T-helper 1 cell (primary cell): ENCODE measurements at places on chromosomes 2 and 18.
A peak's percentile ranks its signal among the peaks of the same experiment; 100 is the strongest.

- no peak for DNase-seq
Measured at GRCh38 chr2:60555783-60556139, 2.3 kb upstream of the BCL11A start.

DNA sequence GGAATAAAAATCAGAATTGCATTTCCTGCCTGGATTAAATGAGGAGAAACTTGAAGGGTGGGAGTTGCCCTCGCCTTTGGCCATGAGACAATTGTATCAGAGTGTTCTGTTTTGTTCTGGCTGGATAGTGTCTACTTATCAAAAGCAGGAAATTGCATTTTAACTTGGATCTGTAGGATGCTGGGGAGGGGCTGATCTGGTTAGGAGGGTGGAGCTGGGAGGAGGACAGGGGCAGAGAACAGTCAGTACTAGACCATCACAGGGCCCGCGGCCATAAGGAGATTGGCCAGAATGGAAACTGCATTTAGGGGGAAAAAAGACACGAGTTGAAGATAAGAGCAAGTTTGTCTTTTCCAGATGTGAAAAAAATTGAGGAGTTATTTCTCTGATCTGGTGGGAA lies 199.1 kb upstream of the POU3F3 start:
- DNase-seq: no peak

GRCh38 chr18:64245126-64245861 lies 96.4 kb upstream of the LINC00305 start:
- DNase-seq: no peak

DNA sequence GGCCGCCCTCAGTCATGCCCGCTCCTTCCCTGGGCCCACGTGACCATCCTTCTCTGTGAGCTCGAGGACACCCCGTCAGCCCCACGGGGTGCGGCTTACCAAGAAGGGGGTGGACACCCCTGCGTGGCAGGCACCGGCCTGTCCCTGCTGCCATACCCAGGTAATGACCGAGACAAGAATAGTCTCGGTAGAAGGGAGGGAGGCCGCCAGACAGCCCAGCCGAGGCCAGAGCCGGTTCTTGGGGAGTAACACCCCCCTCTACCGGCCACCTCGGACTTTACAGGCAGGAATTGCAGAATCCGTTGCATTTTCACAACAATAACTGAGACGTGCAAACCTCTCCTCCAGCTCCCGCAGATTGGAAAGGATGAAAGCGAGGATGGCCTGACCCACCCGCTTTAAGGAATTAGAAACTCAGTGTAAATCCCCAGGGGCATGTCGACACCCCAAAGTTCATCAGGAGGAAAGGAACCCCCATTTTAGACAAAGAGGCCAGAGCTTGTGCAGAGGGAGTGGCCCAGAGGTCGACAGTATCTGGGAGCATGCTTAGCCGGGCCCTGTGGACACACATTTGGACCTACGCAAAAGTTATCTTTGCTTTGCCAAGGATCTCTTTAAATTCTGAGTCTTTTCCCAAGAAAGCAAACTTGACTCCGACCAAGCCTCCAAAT lies 60.1 kb upstream of the GLI2 start:
- no peak for DNase-seq

GRCh38 chr2:180662941-180663471 lies 317.4 kb upstream of the UBE2E3 start:
- DNase-seq: no peak

DNA sequence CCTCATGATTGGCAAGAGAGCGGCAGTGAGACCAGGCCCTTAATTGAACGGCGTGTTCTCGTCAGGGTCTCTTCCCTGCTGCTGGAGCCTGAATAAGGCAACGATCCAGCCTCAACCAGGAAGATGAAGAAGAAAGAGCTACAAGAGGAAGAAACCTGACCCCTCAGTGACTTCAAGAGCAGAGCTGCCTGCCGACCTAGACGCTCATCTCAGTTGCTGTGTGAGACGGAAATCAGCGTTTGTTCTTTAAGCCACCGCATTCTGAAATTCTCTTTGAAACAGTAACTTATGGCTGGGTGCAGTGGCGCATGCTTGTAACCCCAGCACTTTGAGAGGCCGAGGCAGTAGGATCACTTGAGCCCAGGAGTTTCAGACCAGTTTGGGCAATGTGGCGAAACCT lies 29.6 kb upstream of the KCNG3 start:
- DNase-seq: no peak

GRCh38 chr2:98043101-98043500 lies 43.9 kb upstream of the VWA3B start:
- no peak for DNase-seq

- DNase-seq: no peak
Measured at GRCh38 chr2:191748059-191748461, 70.1 kb downstream of the NABP1 start.

- DNase-seq: no peak
Measured at GRCh38 chr2:43531251-43531650, 64.6 kb downstream of the THADA start.

- DNase-seq: no peak
Measured at GRCh38 chr2:127115471-127116199, 8.7 kb upstream of the BIN1 start.

DNA sequence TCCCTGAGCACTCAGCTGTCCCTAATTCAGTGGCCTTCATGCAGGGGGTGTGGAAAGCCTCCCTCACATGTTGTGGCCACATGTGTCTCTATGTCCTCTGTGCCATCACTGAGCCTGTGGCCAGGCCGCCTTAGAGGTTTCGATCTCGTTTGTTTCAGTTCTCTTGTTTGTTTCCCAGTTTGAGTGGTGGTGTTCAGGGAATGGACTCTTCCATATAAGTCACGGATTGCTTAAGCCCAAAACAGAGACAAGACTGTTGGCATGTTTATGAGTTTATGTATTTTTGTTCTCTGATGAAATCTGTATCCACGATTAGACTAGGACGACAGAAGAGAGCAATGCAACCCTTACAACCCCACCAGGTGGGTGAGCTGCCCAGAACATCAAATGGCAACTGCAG lies 134.5 kb downstream of the CCBE1 start:
- no peak for DNase-seq

DNA sequence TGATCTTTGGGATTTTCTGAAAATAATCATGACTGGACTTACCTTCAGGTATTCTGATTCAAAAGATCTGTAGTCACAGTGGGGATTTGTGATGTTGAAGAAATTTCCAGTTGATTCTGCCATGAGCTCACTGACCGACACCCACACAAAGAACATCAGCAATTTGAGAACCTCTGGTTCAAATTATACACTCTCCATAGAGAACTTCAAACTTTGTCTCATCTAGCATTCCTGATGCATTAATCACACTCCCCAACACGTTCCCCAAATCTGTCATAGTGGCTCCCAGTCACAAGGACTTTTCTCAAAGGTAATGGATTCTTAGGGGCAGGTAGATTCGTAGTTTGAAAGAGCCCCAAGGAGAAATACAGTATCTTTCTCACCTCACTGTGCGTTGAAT lies 584.3 kb downstream of the FBXO15 start:
- DNase-seq: no peak

DNA sequence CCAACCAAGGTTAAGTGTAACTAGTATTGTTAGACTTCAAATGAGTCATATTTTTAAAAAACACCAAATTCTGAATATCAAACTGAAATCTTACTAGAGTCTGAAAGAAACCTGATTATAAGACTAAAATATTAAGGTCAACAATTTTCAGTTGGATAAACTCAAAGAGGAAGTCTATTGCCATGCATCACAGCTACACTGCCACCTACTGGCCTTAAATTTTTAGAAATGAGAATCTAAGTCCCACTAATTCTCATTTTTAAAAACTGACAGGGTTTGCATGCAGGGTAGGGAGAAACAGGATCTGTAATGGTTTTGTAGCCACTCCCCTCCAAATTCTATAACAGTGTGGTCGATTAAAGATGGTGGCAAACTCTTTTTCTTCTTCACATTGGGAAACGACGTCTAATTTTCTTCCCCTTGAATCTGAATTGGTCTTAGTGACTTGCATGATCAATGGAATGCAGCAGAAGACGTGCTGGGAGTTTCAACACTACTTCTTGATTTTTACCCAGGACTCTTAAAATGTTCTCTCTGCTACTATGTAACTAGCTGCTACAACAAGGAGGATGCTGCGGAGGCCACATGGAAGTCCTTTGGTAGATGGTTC lies 176.1 kb upstream of the SESTD1 start:
- DNase-seq: no peak

DNA sequence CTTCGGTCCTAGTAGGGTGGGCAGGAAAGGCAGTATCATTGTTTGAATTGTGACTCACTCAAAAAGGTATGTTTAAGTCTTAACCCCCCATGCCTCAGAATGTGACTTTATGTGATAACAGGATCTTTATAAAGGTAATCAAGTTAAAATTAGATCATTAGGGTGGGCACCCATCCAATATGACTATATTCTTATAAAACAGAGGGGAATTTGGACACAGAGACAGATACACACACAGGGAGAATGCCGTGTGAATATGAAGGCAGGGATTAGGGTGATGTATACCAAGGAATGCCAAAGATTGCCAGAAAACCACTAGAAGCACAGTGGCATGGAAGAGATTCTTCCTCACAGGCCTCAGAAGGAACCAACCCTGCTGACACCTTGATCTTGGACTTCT lies 281.8 kb downstream of the CLIP4 start:
- no peak for DNase-seq

GRCh38 chr18:8990276-8991031 lies 112.0 kb upstream of the NDUFV2 start:
- no peak for DNase-seq

DNA sequence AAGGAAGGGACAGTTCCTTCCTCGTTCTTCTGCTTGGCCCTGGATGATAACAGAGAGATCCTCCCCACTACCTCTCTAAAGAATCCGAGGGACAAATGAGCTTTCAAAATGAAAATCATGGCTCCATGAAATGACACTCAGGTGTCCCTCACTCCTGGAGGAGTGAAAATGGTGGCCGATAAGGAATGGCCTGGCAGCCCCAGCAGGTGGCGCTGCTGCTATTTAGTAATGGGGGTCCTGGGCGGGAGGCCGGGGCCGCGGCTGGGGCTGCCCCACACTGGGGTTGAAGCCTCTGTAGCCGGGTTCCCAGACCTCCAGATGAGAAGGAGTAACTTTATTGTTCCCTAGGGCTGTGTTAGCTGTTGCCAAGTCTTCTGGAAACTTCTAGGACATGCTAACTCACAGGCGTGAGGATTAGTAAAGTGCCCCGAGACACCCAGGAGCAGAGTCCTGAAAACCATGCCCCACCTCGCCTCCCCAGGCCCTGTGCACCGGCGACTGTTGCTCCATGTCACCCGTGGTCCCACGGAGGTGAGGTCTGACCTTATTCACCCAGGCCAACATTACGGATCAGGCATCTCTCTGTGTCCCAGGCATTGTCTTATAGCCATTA lies 138.0 kb downstream of the CTIF start:
- peak; percentile 46 for DNase-seq

DNA sequence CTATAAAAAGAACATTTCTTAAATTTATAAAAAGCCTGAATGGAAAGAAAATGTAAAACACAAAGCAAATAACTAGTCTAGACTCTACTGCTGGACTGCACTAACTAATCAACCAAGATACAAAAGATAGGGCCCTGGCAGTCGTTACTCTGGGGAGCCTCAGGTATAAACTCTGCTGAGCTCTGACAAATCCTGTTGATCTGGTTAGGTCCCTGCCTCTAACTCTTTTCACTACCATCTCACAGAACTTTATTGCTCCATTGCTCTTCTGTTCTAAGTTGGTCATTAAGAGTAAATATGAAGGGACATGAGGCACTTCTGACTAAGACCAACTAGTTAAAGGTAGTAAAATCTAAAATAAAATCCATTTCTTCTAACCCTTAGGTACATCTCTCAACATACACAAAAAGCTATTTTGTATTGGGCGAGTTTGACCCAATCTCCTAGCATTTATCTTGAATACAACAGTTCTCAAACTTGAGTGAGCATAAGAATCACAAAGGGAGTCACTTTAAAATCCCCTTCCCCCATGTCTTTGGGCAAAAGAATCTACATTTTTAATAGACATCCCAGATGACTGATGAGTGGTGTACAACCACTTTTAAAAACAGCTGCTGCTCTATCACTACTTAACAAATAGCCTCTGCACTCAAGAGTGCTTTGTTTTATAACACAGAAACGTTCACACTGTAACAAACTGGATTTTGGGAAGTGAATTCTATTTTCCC lies 2.5 kb downstream of the CHN1 start:
- no peak for DNase-seq

- no peak for DNase-seq
Measured at GRCh38 chr18:5142131-5142530, 54.9 kb downstream of the AKAIN1 start.

DNA sequence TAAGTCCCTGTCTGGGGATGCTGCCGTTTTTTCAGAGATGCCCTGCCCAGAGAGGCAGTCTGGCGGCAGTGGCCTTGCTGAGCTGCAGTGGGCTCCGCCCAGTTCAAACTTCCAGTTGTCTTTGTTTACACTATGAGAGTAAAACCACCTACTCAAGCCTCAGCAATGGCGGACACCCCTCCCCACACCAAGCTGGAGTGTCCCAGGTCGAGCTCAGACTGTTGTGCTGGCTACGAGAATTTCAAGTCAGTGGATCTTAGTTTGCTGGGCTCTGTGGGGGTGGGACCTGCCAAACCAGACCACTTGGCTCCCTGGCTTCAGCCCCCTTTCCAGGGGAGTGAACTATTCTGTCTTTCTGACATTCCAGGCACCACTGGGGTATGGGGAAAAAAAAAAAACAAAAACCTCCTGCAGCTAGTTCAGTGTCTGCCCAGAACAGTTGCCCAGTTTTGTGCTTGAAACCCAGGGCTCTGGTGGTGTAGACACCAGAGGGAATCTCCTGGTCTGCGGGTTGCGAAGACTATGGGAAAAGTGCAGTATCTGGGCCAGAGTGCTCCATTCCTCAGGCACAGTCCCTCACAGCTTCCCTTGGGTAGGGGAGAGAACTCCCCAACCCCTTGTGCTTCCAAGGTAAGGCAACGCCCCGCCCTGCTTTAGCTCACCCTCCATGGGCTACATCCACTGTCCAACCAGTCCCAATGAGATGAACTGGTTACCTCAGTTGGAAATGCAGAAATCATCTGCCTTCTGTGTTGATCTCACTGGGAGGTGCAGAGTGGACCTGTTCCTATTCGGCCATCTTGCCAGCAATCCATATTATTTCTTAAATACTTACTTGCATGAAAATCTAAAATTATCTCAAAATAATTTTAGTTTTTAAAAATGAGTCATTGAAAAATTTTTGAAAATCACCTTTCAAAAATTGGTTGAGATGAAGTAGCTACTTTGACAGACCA lies 338.0 kb downstream of the OSR1 start:
- no peak for DNase-seq

- peak; percentile 19 for DNase-seq
Measured at GRCh38 chr2:80073134-80073561, 231.4 kb downstream of the LRRTM1 start.
